NCI-H1105 treated with DMSO at 0.1 percent for 48 hours (cell line): ENCODE measurements at places on chromosomes 1 and 21.
A peak's percentile ranks its signal among the peaks of the same experiment; 100 is the strongest.

GRCh38 chr1:2174348-2175054 lies 20.1 kb downstream of the FAAP20 start:
- DNase-seq = peak; percentile 50

DNA sequence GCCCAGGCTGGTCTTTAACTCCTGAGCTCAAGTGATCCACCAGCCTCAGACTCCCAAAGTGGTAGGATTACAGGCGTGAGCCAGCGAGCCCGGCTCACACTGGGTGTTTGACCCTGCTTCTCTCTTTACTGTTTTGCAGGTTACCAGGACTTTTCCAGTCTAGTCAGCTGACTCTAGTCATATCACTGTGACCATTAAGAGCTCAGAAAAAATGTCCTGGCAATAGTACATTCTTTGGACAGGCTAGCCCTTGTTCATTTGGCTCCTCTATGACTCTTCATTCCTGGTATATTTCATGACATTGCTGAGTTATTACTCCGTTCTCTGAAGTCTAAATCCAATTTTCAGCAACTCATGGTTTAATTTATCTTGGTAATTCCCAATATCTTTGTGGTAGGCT lies 8.0 kb upstream of the CA6 start:
- DNase-seq = no peak

GRCh38 chr1:224739303-224739996 lies 123.3 kb downstream of the CNIH3 start:
- DNase-seq = no peak

DNA sequence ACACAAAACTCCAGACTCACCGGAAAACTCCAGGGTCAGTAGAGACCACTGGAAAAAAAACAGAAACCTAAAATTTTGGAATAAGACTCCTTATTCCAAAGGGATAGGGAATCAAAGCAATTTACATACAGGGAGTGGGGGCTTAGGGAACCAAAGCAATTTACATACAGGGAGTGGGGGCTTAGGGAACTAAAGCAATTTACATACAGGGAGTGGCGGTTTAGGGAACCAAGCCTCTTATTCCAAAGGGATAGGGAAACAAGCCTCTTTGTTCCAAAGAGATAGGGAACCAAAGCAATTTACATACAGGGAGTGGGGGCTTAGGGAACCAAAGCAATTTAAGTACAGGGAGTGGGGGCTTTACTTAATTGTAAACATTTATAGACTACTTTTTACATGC lies 28.4 kb upstream of the TTLL7 start:
- DNase-seq = no peak

DNA sequence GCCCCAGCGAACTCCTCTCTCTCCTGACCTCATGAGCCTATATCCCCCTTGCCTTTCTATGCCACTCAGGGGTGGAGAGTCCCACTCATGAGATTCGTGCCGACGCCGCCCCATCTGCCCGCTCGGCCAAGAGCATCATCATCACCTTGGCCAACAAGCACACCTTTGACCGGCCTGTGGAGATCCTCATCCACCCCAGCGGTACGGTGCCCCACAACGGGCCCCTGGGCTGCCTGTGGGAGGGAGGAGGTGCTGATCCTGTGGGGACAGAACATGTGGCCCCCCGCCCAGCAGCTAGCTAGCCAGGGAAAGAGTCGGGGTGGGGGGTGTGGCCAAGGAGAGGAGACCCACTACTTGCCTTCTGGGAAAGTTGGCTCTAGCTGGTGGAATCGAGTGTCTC lies 27.8 kb downstream of the VWA5B1 start:
- DNase-seq = no peak

DNA sequence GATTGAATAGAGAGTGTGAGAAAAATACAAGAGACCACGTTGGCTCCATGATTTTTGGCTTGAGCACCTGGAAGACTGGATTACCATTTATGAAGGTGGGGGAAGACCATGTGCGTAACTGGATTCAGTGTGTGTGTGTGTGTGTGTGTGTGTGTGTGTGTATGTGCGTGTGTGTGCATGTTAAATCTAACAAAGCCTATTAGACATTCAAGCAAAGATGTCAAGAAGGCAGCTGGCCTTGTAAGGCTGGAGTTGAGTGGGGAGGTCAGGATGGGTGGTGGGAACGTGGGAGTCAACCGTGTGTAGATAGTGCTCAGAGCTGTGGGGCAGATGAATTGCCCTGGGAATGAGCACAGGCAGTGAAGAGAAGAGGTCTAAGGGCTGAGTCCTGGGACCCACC lies 293.8 kb upstream of the POU3F1 start:
- no peak for DNase-seq

GRCh38 chr1:223700942-223701637 lies 11.2 kb upstream of the CAPN2 start:
- DNase-seq = no peak

DNA sequence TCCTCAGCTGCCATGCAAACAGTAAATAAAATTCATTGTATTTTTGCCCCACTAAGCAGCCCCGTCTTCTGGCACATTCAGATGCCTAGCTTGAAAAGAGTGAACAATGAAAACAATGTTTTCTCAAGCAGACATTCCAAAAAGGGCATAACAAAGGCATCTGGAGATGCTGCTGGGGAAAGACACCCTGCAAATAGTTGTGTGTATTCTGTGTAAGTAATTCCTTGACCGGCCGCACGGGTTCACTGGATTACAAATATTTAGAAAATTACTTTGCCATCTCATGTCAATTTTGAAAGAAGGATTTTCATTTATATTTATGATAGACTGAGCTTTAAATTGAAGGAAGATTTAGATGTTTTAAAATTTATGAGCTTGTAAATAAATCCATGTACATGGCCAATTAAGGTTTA lies 142.2 kb downstream of the SLC45A1 start:
- DNase-seq = no peak

- no peak for DNase-seq
These were observed 7.4 kb downstream of the GPR25 start for GRCh38 chr1:200880212-200880611.

GRCh38 chr1:222326710-222327036 lies 221.2 kb downstream of the HHIPL2 start:
- DNase-seq = no peak

GRCh38 chr21:42970946-42971653 lies 3.3 kb upstream of the PKNOX1 start:
- no peak for DNase-seq

- DNase-seq = no peak
These were observed 19.4 kb downstream of the AGRN start for GRCh38 chr1:1039145-1039910.

DNA sequence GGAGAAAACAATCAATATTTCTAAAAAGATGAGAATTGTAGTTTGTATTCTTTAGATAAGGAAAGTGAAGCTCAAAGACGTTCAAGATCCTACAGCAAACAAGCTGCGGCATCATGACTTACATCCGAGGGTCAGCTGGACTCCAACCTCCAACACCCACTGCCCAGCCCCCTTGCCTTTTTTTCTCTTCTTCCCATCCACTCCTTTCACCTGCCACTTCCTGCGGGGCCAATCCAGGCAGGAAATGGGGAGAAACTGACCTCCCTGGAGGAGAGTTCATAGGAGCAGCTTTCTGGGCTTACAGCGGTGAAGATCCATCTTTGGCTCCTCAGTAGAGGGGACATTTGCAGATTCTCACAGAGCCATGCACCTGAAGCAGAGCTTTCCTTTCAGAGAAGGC lies 361.5 kb downstream of the PTPRU start:
- DNase-seq = no peak

- no peak for DNase-seq
These were observed 48.8 kb downstream of the TMCO4 start for GRCh38 chr1:19750882-19751276.

DNA sequence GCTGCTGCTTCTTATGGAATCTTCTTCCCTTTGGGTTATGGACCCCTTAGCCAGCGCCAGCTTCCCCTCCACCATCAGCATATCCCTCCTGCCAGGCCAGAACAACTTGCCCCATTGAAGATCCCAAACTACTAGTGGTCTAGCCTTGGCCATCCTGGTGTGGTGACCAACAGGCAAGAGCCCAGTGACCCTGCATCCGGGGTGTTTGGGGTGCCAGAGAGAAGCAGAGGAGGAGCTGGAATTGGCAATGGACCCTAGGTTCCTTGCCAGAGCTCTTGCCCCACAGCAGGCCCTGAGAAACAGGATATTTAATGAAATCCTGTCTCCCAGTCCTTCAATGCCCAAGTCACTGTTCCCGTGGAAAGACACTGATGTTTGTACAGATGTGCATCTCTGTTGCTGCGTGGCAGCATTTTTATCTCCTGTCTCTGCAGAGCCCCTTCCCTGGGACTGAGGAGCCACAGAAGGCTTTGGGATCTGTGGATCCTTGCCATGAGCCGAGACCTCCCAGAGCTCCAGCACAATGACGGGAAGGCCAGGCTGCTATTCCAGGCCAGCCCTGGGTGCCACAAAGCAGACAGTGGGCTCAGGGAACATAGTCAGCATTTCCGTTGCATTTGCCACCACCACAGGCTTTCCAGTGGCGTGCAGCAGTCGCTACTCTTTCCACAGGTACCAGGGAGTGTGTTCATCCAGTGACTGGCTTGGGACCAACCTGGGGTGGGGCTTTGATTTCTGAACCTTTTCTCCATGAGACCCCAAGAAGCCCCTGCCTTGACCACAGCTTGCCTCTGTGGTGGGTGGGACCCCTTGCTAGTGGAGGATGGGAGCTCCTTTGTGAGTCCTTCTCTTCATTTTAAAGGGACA lies 21.6 kb downstream of the NAV1 start:
- no peak for DNase-seq

GRCh38 chr21:29786496-29787360 lies 153.1 kb downstream of the GRIK1 start:
- DNase-seq = no peak

GRCh38 chr1:161725908-161726472 lies 4.6 kb downstream of the FCRLB start:
- peak; percentile 59 for DNase-seq

- no peak for DNase-seq
These were observed 165.3 kb downstream of the GRIK3 start for GRCh38 chr1:36869054-36869453.

- no peak for DNase-seq
These were observed 110.5 kb upstream of the COL11A1 start for GRCh38 chr1:103218821-103219220.

DNA sequence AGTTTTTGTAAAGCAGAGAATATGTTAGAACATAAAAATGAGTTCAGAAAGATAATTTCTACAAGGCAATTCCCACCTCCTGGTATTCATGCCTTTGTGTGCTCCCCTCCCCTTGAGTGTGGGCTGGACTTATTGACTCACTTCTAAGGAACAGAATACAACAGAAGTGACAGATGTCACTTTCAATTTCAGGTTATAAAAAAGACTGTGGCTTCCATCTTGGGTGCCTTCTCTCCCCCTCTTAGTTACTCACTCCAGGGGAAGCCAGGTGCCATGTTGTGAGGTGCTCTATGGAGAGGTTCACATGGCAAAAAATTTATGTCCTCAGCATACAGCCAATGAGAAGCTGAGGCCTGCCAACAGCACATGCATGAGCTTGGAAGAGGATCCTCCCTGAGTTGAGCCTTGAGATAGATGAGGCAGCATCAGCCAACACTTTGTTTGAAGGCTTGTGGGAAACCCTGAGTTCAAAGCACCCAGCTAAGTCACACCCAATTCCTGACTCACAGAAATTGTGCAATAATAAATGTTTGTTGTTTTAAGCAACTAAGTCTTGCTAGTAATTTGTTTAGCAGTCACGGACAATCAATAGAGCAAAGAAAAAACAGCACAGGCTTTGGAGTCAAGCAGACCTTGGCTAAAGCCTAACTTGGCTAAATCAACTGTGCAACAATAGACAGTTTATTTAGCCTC lies 73.5 kb upstream of the NGF start:
- no peak for DNase-seq

GRCh38 chr21:36806103-36806502 lies 107.2 kb downstream of the SIM2 start:
- DNase-seq = no peak

GRCh38 chr1:44338136-44338535 lies 16.9 kb downstream of the ERI3 start:
- DNase-seq = no peak

DNA sequence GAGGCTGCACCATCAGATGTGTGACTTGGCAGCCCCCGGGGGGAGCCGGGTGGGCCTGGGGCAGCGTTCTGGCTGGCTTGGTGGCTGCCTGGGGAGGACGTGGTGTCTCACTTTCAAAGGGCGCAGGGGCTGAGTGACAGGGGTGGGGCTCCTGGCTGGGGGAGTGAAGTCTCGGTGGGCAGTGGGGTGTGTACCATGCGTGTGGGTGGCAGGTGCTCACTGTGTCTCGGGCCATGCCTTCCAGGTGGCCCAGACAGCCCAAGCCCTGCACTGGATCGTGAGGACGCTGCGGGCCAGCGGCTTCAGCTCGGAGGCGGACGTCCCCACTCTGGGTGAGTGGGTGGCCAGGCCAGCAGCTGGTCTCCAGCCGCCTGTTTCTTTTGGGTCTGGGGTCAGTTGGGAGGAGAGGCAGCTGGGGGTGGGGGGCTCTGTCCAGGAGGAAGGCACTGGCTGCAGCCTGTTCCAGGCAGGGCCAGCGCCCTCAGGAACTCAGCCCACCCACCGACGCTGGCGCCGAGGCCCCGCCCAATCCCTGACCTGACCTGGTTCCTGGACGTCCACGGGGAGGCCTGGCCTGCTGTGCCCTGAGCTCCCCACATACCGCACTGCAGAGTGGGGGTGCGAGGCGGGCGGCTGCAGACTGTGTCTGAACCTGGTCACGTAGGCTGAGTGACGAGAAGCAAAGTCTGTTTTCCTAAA lies 30.6 kb upstream of the LRRC3 start:
- DNase-seq = no peak

DNA sequence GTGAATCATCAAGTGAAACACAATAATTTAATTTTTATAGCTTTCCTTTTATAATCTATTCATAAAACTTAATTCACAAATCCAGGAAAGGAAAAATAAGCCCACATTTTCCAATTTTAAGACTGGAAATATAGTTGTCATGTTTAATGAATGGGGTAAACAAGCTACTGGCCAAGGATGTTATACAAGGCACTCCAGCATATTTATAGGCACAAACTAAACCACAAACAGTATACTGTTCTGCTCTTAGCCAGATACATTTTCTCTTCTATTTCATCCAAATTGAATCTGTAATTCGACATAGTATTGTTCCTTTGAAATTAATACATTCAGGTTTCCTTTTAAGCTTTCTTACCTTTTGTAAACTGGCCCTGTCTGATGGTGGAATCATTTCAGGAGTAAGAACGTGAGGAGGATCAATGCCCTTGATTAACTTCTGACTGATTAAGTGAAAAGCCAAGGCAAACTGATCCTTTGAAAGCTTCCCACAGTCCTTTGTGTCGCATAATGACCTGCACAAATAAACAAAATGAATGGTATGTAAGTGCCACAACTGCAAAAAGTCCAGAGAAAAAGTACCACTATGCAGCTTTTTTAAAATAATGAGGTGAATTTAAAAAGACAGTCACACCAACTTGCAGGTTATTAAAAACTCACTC lies 74.4 kb downstream of the EPS15 start:
- no peak for DNase-seq

- no peak for DNase-seq
These were observed 223.4 kb upstream of the DUSP10 start for GRCh38 chr1:221965252-221965651.

GRCh38 chr1:243735457-243735856 lies 114.6 kb downstream of the AKT3 start:
- DNase-seq = no peak

DNA sequence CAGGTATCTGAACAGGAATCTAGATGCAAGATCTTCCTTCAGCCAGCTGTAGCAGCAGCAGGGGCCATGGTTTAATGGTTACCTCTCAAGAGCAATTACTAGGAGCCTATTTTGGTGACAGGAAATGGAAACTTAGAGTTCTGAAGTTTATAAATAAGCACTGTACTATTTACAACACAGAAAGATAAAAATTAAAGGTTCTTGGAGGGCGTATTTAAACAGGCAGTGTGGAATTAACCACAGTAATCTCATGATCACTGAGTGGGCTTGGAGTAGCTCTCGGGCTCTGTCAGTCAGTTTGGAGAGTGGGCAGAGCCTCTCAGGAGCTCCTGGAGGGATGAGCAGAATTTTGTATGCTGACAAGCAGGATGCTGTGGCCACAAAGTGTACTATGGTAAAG lies 10.2 kb upstream of the FCRL5 start:
- DNase-seq = no peak
